ENCODE measurements at places on chromosomes 3 and 15. TPM values are rescaled to one million over a fixed set of nuclear protein-coding genes. Genes with fewer than 3 reads are reported as not detected.

The IQCF5 gene
- not detected for total RNA-seq

The CHRFAM7A gene
- 0.73 TPM for total RNA-seq

The GP9 gene
- not detected for total RNA-seq

The CHP1 gene
- total RNA-seq = 47.5 TPM

GRCh38 chr3:186380622-186381380 is 18.8 kb upstream of the DGKG start:
- no peak for DNase-seq

DNA sequence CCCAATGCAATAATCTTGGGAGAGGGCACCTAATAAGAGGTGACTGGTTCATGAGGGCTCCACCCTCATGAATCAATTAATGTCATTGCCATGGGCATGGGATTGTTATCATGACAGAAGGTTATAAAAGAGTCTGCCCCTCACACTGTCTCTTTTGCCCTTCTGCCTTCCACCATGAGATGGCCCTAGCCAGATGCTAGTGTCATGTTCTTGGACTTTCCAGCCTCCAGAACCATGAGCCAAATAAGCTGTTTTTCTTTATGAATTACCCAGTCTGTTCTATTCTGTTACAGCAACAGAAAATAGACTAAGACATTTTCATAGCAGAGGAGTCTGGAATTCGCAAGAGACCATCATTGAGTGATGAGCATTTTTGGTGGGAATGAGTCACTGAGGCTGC is 16.0 kb upstream of the RAD18 start:
- no peak for DNase-seq

DNA sequence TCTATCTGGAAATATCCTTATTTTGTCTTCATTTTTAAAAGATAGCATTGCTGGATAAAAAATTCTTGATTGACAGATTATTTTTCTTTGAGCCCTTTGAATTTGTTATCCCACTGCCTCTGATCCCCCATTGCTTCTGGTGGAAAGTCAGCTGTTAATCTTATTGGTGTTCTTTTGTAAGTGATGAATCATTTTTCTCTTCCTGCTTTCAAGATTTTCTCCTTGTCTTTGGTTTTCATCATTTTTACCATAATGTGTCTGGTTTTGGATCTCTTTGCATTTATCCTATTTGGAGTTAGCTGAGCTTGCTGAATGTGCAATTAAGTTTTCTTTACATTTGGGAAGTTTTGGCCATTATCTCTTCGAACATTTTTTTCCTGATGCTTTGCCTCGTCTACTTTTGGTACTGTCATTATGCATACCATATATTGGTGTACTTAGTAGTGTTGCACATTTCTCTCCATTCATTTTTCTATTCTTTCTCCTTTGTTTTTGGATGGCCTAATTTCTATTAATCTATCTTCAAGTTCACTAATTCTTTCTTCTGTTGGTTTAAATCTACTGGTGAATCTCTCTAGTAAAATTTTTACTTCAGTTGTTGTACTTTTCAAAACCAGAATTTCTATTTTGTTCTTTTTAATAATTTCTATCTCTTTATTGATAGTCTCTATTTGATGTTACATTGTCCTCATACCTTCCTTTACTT is 440.0 kb upstream of the PROK2 start:
- DNase-seq = no peak

DNA sequence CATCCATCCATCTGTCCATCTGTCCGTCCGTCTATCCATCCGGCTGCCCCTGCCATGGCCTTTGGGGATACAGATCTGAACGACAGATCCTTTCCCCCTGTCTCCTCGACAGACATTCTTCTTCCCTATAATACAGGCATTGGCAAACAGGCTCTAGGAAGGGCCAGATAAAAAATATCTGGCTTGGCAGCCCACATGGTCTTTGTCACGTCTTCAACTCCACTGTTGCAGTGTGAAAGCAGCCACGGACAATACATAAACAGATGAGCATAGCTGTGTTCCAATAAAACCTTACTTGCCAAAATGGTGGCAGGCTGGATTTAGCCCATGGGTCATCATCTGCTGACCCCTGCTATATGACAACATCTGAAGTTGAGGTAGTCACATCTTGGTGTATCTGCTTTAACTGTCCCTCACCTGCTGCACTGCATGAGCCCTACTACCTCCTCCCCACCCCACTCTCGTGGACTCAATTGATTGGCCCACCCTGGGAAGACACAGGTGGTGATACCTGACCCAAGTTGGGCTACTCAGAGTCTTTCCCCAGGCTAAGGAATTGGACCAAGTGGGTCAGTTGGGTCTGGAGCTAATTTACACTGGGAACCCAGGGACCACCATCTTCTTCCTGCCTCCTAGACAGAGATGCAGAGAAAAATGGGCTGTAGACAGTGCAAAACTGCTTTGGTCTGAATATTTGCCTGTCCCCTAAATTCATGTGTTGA is 128.4 kb upstream of the SMAD3 start:
- DNase-seq = no peak

GRCh38 chr15:77191230-77191834 is 120.4 kb upstream of the TSPAN3 start:
- no peak for DNase-seq

DNA sequence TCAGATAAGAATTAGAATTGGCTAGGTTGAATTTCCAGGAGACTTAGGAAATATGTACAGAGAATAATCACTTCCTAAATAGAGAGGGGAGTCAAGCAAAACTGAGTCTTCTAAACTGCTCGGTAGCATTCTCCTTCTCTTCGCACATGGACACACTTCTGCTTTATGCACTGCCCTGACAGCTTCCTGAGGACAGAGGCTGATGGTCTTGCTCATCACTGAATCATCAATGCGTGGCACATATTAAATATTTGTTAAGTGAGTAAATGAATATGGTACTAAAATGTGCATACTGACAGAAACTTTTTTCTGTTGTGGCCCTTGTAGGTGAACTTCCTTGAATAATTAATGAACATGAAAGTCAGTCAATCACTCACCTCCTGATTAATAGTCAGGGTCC is 315.5 kb downstream of the FHIT start:
- DNase-seq = no peak

GRCh38 chr3:196012481-196012880 is 69.4 kb downstream of the TFRC start:
- no peak for DNase-seq

DNA sequence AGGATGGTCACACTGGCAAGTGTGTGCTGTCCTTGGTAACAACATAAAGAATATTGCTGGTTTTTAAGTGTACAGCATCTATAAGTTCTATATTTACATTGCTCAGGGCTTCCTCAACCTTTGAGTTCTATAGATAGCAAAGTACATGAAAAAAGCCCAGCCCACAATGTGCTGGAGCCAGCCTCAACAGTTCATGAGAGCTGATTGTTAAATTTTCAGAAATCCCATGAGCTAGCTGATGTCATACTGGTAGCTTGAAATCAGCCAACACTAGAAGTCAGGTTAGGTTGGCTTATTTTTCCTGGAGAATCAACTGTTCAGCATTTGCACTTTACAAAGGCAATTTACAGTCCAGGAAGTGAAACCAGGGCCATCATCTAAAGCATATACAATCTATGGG is 102.8 kb downstream of the STRIT1 start:
- DNase-seq = no peak

GRCh38 chr15:60593170-60593478 is 114.2 kb upstream of the ICE2 start:
- no peak for DNase-seq

- DNase-seq = no peak
These were observed 326.6 kb downstream of the MAGI1 start for GRCh38 chr3:65712140-65712539.

Measured in activated CD8-positive, alpha-beta memory T cell treated with anti-CD3 and anti-CD28 coated beads, Interleukin-2, amount 10 ng/mL, durations not matched to agents 7 days and 5 days (primary cell).